ENCODE measurements at places on chromosomes 12 and 14.
A peak's percentile ranks its signal among the peaks of the same experiment; 100 is the strongest.

DNA sequence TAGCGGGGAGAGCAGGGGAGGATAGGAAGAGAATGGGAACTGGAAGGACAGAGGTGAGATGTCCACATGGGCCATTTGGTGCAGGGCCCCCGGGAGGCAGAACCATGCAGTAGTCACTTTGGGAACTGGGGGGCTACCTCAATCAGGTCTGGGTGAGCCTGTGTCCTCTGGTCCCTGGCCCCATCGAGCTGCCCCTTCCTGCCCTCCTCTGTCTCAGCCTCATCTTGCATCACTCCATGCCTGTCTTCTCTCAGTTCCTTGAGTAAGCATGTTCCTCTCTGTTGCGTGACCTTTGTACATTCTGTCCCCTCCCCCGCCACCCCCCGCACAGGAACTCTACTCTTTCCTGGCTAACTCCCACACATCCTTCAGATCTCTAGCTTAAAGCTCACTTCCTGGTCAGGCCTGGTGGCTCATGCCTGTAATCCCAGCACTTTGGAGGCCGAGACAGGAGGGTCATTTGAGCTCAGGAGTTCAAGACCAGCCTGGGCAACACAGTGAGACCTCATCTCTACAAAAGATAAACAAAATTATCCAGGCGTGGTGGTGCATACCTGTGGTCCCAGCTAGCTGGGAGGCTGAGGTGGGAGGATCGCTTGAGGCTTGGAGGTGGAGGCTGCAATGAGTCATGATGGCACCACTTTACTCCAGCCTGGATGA is 23.2 kb downstream of the FOS start:
- DNase-seq, result no peak

- no peak for DNase-seq
Measured at GRCh38 chr12:4046495-4046840, 173.3 kb upstream of the PARP11 start.

DNA sequence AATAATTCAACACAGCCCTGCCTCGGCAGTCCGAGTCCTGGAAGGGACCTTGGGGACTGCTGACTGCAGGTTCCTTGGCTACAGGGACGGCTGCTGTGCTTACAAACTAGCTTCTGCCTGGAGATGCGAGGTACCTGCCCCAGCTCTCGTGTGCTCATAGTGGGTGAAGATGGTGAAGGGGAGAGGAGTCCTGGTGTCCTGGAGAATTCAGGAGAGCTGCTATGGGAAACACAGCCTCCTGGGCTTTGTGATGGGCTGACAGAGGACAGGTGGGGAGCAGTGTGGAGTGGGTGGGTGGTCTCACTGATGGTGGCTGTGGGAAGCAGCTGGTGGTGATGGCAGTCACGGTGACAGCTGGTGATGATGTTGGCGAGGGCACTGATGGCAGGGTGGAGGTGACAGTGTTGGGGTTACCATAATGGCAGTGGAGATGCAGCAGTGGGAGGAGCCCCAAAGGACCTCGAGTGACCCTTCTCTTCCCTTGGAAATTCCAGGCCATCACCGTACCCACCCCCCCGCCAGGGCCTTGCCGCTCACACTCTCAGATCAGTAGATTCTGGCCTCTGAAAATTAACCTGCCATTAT is 32.8 kb downstream of the HVCN1 start:
- no peak for DNase-seq

- DNase-seq, result no peak
Measured at GRCh38 chr12:100688451-100688864, 106.1 kb upstream of the ANO4 start.

GRCh38 chr12:81206429-81206828 is 128.6 kb downstream of the ACSS3 start:
- DNase-seq, result no peak

GRCh38 chr14:57749267-57749666 is 116.6 kb downstream of the SLC35F4 start:
- DNase-seq, result no peak

DNA sequence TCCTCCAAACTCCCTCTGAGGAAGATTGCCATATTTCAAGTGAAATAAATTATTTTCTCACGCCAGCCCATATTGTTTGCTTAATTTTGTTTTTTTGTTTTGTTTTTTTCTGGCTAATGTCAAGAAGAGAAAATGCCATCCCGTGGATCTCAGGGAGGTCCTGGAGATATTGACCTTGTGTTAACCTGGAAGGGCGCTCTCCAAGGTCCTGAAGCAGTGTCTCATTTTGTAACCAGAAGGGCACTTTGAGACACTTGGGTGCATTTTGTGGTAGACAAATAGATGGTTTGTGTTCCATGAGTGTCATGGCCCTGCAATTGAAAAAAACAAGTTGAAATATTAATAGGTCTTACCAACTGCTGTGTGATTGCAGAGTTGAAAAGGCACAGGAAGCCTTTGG is 268.9 kb downstream of the SUDS3 start:
- DNase-seq, result no peak

GRCh38 chr12:131800594-131801135 is 27.5 kb upstream of the MMP17 start:
- DNase-seq, result no peak

DNA sequence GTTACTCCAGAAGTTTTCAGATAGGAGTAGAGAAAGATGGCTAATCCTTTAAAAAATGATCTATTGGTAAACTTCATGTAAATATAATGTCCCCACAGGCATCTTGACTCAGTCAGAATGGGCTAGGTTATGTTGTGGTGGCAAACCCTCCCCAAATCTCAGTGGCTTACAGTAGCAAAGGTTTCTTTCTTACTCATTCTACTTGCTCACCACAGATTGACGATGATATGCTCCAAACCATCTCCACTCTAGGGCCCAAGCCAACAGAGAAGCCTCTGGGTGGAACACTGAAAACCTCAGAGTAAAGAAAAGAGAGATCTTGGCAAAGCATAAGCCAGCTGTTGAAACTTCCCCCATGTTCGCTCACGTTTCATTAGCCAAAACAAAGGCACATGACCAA is 146.4 kb downstream of the EMP1 start:
- DNase-seq, result no peak

DNA sequence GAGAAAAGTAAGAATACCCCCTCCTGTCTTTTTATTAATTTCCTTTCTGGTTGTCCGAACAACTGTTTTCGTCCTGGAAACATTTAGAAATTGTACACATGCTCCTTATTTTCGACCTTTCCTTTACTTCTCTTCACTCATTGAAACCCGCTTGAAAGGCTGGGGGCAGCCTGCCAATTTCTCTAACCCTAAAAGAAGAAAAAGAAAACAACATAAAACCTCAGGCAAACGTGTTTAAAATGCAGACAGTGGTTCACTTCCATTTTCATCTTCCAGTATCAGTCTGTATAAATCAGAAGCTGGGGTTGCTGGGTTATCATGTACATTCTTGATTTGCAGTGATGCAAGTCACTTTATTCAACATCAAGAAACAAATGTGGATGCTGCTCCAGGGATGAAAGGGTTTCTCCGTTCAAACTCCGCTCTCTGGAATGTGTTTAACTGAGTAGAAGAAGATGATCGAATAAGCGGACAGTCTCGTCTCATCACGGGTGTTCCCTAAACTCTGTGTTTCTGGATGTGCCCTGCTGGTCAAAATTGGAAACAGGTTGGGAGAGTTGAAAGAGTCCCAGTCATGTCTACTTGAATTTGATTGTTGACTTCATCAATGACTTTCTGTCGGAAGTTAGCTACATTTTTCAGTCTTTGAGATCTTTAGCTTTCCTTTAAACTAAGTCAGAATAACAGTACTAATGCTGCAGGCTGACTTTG is 1042.2 kb downstream of the BCL11B start:
- peak; percentile 30 for DNase-seq

- peak; percentile 23 for DNase-seq
Measured at GRCh38 chr12:109099431-109100020, 2.1 kb downstream of the UNG start.

DNA sequence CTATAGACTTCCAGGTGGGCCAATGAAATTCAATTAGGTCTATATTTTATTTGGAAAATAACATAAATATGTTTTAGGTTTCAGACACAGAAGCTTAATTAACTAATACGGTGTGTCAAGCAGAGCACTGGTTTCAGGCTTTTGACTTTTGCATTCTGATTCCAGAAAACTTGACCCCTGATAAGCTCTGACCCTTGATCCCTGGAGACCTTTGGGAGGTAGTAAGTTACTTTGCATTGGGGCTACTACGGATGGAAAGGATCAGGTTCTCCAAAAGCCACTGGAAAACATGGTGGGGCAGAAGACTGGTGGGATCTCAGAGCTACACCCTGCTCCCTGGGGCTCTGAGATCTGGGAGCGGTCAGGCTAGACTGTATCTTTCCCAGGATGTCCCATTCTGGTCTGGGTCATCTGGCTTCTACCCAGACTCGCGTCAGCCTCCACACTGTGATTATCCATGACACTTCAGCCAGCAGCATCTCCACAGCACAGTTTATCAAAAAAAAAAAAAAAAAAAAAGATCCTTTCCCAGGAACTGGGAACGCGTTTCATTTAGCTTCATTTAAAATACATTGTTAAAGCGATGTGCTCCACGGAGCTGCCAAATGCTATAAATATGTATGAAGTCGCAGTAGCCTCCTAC is 17.8 kb upstream of the EMP1 start:
- DNase-seq, result no peak

DNA sequence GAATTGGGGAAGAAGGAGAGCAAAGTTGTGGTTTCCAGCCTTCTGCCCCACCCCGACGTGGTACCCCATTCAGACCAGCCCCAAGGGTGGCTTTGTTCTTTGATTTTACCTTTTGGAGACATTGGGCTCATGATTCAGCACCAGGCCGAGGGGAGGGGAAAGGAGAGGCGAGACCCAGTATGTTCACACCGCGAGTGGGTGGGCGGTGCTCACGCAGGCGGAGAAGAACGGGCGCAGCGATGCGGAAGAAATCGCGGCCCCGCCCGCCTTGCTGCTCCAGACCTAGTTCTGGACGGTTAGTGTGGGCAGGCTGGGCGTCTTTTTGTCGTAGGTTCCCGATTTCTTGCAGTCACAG is 963 bp downstream of the ATL1 start:
- DNase-seq, result peak; percentile 13

GRCh38 chr12:129911428-129912049 is 7.7 kb upstream of the TMEM132D start:
- peak; percentile 3 for DNase-seq

DNA sequence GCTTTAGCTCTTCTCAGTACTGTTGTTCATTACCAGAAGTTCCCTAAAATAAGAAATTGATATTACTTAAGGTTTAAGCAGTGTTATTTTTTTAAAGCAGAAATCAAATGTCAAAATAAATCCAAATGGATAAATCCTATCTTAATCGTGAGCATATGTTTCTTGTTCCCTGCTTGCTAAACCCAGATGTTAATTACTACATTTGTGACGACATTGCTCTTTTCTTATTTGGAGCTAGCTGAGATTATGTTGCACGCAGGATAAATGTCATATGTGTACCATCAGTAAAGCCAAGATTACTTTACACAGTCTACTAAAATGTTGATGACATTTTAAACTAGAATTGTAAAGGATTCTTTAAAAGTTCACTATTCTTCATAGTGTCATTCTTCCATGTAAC is 157.5 kb downstream of the PLCZ1 start:
- no peak for DNase-seq

DNA sequence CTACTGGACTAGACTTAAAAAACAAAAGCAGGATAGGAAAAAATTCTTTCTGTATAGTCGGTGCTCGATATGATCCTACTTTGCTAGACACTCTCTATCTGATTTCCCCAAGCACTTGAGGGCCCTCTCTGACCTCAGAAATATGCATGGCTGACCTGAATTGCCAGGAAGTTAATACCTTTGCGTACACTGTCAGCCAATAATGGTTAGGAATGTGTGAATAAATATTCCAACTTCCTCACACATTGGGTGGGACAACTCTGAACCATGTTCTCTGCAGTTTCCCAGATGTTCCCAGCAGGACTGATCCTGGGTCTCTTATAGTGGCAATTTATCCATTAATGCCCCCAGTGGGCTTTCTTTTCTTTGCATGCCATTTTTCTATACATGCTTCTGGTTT is 20.5 kb upstream of the RPL10L start:
- DNase-seq, result no peak

GRCh38 chr12:2691006-2691344 is 103.8 kb upstream of the FKBP4 start:
- peak; percentile 59 for DNase-seq

DNA sequence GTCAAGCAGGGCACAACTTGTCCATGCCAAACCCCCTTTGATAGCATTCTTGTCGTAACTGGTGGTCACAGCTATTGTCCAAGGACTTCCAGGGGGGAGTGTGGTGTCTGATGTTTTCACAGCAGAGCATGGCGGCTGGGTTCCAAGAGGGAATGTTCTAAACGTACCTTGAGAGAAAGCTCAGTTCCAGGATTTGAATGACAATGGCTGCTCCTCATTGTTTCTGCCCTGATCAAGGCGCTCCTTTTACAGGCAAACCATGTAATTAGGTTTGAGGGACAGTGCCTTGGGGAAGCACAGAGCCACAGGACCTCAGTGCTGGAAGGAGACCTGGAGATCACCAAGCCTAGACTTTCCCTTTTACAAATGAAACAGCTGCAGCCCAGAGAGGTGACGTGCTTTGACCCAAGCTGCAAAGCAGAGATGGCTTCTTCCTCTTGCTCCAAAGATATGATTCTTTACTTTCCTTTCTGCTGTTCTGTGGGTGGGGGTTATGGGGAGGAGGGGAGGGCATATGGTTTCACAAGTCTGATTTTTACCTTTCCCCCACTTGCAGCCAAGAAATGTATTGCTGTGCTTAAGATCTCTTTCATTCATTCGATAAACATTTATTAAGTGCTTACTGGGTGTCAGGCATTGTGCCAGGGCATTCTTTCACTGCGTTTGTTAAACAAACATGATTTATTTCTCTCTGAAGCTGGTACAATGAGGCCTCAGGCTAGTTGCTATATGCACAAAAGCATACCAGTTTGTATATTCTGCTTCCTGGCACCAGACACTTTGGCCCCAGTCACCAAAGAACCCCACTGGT is 172.8 kb downstream of the KTN1 start:
- DNase-seq, result no peak

DNA sequence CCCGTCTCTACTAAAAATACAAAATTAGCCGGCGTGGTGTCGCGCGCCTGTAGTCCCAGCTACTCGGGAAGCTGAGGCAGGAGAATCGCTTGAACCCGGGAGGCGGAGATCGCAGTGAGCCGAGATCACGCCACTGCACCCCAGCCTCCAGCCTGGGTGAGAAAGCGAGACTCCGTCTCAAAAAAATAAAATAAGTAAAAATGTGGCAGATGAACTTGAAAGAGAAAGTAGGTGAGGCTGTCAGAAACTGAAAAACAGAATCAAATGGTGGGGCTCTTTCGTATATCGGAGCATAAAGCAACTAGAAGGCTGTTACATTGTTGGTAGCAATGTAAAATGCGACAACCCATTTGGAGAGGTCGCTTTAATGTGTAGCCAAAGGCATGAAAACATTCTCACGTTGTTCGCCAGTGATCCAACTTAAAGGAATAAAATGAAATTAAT is 767 bp upstream of the CCNT1 start:
- DNase-seq, result no peak

DNA sequence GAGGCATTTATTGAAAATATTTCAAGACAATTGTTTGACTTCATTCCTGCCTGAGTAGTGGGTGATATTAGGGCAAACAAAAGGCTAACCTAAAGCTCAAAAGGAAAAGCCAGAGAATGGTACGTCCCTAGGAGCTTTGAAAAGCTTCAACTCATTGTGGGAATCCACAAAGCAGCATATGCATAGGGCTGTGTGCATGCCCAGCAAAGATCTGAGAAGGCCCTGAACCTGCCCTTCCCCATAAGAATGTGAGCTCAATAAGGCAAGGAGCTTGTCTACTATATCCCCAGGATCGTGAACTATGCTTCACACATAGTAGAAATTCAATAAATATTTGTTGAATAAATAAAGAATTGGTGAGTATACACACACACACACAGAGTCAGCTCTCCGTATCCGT is 19.1 kb upstream of the RAD52 start:
- no peak for DNase-seq
